T47D (cell line): ENCODE measurements at places on chromosomes 7 and 10.
A peak's percentile ranks its signal among the peaks of the same experiment; 100 is the strongest.

DNA sequence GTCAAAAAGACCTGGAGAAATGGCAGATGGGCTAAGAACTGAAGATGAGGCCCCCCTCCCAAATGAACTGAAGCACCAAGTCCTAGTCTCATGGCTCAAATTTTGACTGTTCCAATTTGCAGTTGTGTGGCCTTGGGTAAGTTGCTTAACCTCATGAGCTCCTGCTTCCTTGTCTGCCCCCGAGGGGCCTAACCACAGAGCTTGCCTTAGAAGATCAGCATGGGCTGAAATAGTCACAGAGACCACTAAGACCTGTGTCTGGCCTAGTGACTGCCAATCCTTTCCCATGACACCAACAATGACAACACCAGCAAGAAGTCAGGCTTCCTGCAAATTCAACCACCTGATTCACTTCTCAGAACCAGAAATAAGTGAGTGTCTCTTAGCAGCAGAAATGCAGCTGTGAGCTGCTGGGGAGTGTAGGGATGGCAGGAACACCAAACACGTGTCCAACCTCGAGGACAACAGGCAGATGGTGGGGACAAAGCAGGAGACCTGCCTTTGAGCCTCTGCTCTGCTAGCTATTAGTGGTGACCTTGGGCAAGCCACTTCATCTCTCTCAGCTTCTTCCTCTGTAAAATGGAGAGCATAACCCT is 23.7 kb downstream of the CRHR2 start:
- DNase-seq, result no peak

- no peak for DNase-seq
These were observed 201.4 kb downstream of the PTEN start for GRCh38 chr10:88064608-88065382.

DNA sequence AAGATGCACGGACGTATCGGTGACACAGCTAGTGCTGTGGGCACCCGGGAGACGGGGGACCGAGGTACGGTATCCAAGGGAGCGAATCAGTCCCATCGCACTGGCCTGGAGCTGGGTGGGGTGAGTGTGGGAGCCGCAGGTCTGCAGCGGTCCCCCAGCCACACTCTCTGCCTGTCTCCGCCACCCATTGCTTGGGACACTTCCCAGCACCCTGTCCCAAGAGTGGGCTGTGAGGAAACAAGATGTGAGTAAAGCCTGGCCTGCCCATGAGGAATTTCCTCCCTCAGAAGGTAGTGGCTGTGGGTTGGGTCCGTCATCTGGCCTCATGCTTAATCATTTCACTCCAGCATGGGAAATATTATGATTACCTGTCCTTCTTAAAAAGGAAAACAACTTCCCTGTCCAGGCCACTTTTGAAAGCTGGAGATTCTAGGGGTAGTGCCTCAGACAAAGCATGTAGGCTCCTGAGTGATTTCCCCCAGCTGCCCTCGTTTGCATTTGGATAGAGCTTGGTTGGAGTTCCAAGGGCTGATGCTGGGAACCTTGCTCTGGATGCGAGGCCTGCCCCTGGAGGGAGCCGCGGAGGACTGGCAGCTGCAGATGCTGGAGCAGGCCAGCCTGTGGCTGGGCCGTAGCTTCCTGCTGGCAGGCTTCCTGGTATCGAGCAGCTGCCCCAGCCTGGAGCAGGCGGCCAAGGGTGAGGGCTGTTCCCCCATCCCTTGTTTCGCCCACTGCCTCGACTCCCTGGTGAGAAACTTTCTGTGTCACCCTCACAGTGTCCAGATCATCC is 6.2 kb upstream of the ACTR3C start:
- no peak for DNase-seq

- no peak for DNase-seq
These were observed 219.2 kb downstream of the C7orf25 start for GRCh38 chr7:42692621-42693020.

GRCh38 chr7:41436139-41436538 is 266.8 kb downstream of the INHBA start:
- no peak for DNase-seq

DNA sequence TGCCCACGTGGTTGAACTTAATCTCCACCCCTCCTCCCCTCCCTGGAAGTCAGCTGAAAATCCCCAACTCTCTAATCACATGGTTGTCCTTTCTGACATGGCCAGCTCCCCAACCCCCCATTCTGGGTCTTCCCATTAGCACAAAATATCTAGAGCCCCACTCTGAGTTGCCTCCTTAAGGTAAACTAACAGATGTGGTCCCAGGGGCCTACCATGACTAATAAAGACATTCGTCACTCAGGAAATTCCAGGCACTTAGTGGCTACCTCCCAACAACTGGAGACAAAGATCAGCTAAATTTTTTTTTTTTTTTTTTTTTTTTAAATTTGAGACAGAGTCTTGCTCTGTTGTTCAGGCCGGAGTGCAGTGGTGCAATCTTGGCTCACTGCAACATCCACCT is 21.1 kb downstream of the CCDC126 start:
- DNase-seq, result no peak

DNA sequence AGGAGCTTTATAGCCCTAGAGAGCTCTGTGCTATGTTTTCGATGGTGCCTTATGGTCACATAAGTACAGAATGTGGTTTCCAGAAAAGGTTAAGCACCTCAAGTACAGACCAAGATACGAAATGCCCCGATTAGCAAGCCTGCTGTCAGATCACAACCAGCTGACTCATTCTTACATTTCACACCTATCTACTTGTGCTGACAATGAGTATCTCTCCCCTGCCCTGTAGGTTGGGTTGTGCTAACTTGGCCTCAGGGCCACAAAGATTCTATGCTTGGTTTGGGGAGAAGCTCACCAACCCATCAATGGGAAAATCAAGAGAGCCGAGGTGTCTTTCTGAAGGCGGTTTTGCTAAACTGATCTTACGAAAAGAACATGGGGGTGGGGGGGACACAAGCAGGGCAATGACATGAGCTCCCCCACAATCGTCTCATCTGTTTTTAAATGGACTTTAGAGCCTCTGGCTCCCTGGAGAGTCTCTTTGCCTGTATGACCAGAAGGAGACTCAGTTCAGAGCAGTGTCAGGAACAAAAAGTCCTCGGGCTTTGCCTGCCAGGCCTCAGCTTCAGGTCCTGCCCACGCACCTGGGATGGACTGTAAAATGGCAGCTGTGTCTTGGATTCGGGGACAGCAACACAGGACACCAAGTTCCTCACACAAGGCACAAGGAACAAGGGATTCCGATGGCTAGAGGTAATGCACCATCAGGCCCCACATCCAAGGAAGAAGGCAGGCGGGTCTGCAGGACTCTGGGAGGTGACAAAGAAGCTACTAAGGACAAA is 55.1 kb downstream of the FAM53B start:
- no peak for DNase-seq

DNA sequence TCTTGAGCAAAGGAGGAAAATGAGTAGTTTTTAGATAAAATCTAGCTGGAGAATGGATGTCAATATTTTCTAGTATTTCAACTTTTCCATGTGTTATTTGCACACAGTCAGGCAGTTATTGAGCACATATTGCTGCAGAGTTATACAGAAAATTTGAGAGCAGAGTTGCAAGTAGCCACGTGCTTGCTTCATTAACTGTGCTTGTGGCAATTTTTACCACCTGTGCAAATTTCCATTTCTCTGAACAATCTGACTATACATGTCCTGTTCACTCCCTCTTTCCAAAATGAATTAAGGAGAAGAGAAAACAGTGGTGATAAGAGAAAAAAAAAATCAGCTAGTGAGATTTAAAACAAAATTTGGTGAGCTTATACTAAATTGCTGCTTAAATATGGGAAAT is 178.5 kb downstream of the TAX1BP1 start:
- no peak for DNase-seq

DNA sequence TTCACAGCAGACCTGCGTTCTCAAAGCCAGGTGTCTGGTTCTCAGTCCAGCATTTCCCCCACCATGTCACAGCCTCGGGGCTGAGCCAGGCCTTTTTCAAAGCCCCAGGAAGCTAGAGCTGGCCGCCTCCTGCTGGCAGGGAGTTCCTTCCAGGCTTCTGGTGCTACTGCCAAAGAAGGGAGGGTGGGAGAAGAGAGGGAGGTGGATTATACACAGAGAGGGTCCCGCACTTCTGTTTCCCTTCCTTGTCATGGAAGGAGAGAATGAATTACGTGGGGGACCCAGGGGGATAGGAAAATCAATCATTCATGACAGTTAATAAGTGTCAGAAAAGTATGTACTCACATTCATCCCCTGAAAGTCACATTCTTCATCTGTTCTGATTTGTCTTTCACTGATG is 600 bp upstream of the LGI1 start:
- DNase-seq, result no peak

- DNase-seq, result no peak
These were observed 96.2 kb downstream of the EXOC4 start for GRCh38 chr7:133349101-133349500.

DNA sequence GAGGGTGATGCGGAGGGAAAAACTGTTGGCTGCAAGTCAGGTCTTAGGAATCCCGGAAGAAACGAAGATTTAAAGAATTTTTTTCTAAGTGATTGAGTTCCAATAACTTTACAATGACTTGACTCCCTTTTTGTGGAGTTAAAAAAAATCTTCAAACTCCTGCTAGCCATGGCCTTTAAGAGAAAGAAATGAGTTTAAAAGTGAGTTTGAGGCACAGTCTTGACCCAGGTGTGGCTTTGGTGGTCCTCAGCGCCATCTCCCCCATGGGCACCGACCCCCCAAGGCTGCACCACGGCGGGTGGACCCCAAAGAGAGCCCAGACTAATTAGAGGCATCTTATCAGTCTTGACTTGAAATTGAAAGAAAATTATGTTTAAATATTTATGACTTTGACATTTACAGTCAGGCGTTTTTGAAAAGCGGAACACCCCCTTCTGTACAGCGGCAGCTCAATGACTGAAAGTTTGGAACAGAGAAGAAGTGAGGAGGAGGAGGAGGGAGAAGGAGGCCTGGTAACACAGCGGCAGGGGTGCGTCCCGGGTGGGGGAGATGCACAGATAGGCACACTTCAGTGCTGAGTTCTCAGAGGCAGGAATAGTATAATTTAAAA is 349.6 kb downstream of the DNAJB6 start:
- DNase-seq, result no peak

GRCh38 chr7:134448356-134449229 is 10.3 kb downstream of the AKR1B1 start:
- DNase-seq, result no peak

GRCh38 chr10:80697926-80698325 is 160.2 kb downstream of the SH2D4B start:
- no peak for DNase-seq

GRCh38 chr7:40700653-40701421 is 566.0 kb downstream of the SUGCT start:
- DNase-seq, result no peak

GRCh38 chr7:510131-510481 is 9.5 kb downstream of the PDGFA start:
- no peak for DNase-seq

- no peak for DNase-seq
These were observed 17.1 kb downstream of the CDNF start for GRCh38 chr10:14820775-14821154.

- no peak for DNase-seq
These were observed 20.5 kb downstream of the GSAP start for GRCh38 chr7:77395626-77396025.

DNA sequence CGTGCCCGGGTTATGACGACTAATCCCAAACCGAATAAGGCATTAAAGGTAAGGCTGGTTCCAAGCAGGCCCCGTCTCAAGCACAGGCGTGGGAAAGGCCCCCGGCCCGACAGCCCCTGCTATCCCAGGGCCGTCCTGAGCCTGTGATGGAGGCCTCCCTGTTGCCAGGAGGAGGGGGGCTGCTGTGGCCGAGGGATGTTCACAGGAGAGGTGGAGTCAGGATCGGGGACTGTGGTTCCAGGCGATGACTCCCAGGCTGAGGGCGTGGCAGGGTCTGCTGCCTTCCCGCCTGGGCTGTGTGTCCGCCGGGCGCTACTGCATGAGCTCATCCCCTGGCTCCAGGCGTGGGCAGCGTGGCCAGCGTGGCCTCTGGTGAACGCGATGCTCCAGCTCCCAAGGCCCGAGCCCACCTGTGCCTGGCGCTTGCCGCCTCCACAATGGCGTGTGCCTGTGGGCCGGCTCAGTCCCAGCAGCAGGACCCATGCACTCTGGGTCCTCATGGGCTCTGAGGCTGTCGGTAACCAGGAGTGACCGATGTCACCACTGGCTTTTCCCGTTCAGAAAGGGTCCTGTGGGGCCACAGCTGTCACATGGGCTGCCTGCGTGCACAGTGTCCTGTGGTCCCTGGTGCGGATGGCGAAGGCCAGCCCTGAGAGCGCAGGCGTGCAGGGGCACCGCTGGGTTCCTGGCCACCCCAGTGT is 8.8 kb downstream of the MAFK start:
- no peak for DNase-seq

DNA sequence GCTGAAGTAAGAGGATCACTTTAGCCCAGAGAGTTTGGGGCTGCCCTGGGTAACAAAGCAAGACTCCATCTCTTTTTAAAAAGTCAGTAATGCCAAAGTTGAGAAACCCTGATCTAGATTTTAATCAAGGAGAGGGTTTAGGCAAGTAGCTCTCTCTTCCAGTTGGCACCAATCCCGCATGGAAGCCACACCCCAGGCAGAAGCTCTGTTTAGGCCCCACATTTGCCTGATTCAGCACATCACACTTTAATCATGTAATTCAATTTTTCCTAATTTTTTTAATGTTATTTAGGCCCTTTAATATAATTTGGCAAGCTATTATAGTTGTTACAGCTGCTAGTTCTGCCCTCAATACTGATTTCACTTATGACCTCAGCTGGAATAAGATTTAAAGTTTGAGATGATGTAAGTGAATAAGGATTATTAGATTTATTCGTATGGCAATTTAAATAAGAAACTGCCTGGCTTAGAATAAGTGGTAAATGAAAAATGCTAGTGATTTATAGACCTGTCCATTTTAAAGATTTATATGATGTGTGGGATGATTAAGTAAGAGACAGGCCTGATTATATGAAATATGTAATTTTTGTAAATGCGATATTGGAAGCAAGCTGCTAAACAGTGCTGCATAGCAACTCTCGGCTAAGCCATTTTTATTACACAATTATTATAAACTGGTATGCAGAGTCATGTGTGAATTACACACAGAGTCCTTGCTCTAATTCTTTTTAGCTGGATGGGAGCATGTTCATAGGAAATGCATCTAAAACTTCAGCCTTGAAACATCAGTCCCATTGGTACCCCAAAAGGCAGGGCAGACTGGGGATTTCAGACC is 80.2 kb upstream of the NFE2L3 start:
- no peak for DNase-seq

DNA sequence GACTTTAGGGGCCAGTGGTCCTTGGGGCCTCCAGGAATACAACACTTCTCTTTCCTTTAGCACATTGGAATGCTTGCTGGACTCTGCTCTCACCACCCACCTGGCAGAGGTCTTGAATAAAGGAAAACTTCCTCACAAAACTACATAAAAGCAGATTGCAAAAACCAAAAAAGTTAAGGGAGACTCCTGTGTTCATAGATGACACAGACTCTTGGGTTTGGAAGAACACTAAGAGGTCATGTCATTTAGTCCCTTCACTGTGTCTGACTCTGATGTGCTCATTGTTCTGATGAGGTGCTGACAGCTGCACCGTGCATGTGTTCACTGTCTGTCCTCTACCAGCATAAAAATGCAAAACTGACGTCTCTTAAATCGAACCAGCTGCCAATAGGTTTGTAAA is 11.4 kb downstream of the BLNK start:
- DNase-seq, result no peak

- DNase-seq, result peak; percentile 91
These were observed at the start of gene WDR91 for GRCh38 chr7:135211179-135211945. Gene WDR91 (minus strand): TSS chr7:135211526. CDS start chr7:135211502, 24 bp downstream.
